ENCODE measurements at places on chromosomes 5 and 9.

DNA sequence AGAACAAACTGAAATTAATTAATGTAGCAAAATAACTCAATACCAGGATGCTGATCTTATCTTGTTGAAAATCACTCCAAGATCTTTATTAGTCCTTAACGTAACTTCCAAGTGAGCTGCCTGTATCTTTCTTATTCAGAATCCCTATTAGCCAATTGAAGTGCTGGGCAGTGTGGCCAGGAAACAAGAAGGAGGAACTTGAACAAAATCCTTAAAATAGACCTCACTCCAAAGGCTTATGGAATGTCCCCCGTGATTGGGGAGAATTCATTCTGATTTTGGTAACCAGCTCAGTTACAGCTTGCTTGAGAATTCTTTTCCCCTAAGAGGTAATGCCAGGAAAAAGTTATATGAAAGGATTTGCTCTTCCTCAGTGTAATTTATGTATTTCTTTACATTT is 171.0 kb downstream of the DEPDC1B start:
- DNase-seq, result no peak

DNA sequence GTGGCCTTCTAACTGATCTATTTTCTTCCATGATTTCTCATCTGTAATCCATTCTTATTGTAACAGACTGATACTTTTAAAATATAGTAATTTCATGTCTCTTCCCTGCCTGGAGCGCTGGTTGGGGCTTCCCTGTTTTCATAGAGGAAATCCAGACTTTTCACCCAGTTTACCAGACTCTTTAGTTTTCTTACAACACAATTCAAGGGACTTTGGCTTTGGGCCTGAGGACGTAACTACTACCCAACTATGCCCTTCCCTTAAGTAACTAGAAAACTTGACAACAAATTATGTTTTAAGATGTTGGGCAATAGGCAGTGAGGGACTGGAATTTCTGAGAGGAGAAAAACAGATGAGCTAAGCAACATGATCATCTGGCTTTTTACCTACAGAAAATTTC is 289.6 kb downstream of the FGF10 start:
- no peak for DNase-seq

- no peak for DNase-seq
Measured at GRCh38 chr5:156087577-156088110, 239.3 kb upstream of the SGCD start.

DNA sequence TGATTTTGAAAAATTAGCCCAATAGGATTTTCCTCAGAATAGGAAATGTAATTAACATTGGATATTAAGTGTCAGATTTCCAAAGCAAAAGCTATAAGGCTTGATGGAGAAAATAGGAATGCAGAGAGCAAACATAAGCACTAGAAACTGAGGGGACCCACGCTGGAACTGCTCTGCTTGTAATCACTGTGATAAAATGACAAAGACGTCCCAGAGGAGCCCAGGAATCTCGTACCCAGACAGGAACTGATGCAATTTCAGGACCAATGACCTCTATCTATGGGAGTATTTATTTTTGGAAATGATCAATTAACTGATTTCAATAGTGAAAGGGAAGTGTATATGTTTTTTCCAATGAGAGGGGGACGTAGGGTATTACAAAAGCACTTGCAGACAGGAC is 714.5 kb upstream of the WWC1 start:
- DNase-seq, result no peak

DNA sequence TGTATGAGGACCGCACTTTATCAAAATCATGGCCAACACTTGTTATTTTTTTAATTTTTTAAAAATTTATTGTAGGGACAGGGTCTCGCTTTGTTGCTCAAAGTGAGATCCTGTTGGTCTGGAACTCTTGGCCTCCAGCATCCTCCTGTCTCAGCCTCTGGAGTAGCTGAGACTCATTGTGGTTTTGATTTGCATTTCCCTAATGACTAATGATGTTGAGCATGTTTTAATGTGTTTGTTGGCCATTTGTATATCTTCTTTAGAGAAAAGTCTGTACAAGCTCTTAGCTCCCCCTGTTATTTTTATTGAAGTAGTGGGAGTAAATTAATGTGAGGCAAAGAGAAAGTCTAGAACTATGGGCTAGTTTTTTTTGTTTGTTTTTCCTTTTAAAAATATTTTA is 1.6 kb upstream of the RPS6 start:
- no peak for DNase-seq

- no peak for DNase-seq
Measured at GRCh38 chr5:115415143-115415491, 118.7 kb upstream of the CCDC112 start.

GRCh38 chr9:90322296-90322695 is 320.3 kb downstream of the DIRAS2 start:
- no peak for DNase-seq

- DNase-seq, result no peak
Measured at GRCh38 chr9:26566141-26566540, 326.5 kb downstream of the CAAP1 start.

- DNase-seq, result no peak
Measured at GRCh38 chr9:27595733-27596132, 22.5 kb upstream of the C9orf72 start.

GRCh38 chr5:168282120-168282519 is 9.3 kb upstream of the WWC1 start:
- peak; percentile 35 for DNase-seq

DNA sequence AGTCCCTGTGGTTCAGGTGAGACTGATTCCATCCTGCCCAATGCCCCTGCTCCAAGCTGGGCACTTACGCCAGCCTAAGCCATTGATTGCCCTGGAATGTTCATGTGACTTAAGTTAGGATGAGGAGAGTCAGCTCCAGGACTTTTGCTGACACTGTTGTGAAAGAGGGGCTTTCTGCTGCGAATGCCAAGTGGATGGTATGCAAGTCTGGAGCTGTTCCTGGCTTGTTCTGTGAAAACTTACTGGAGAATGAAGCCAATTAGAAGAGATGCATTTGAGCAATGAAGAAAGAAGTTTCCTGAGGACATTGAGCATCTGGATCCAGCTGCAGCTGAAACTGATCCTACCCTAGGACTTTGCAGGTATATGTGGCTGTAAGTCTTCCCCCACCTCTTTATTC is 61.2 kb upstream of the ZFR start:
- DNase-seq, result peak; percentile 69

DNA sequence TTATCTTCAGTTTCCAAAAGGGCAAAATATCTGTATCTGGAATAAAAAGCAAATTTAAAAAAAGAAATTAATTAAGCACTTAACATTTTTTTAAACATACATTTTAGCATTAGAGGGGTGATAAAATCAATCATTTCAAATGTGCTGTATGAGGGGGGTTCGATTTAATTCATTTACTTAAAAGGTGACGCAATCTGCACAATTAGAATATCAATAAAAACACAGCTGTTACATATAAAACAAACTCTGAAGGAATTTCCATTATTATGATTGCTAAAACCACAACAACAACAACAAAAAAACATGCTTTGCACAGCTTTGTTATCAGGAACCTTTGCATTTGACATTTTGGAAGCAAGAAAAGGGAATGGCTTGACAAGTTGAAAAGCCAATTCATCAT is 71.6 kb upstream of the C6 start:
- DNase-seq, result no peak

DNA sequence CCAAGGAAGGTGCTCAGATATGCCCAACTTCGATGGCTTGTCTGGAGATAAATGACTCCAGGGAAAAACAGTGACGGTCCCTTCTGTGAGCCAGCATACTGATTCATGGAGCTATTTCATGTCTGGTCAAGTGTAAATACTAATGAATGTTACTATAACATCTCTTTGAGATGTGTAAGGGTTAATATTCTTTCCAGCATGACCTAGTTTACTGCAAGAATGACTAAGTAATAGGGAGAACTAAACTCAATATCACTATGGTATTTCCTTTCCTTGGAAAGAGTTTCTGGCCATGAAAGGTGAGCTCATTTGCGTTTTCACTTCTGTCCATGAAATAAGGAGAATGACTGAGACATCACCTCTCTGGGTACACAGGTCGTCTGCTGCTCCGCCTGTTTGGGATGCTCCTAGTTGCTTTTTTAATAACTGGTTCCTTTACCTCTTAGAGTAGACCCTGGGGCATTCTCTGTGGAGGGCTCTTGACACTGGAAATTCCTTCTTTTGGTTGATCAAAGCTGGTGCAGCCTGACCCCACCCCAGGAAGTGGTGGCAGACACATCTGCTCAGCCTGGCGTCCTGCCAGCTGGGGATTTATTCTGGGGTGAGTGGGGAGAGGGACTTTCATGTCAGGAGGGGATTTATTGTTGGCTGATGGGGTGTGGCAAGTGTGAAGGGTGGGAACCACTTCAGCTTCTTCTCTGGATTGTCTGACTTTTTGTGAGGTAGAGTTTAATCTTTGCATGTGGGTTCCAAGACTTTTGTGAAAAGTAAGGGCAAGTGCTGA is 250.0 kb upstream of the MPDZ start:
- DNase-seq, result no peak

DNA sequence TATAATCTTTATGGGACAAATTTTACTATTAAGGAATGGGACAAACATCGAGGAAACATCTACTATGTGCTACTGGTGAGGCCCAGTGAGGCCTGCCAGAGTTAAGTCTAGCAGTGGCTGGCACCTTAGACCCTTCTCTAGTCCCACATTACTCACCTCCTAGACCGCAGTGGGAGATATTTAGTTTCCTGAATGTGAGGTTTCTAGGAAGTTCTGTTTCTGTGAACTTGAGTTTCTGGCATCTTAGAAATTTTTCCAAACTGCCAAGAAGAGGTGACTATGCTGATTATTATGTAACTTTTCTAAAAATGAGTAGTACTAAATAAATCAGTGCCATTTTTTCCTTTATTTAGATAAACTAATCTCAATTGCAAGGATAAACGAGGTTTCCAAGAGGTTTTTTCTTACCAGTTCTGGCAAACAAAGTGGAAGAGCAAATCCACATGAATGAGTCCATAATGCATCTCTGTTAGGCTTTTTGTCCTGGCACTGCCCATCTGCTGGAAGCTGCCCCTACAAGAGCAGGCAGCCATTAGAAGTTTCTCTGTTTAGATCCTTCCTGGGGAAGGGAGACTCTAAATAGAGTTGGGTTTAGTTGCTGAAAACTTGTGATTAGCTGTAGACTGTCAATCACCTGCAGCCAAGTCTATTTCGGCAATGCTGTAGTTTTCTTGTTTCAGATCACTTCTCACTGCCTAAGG is 348.7 kb downstream of the MAN2A1 start:
- no peak for DNase-seq

DNA sequence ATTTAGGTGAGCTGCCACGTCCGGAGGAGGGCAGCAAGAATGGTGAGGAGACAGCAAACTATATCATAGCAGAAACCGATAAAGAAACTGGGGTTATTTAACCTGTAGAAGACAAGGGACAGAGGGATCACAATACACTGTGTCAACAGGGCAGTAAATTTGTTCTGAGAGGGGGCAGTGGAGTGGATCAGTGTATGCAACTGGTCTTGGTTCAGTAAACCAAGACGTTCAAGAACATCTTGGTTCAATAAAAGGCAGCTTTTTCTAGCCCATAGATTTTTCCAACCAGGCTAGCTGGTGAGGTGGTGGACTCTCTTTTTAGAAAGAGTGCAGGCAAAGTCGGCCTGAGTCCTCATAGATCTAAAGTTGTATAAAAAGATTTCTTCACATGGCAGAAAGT is 55.3 kb downstream of the PLAC8L1 start:
- DNase-seq, result no peak

DNA sequence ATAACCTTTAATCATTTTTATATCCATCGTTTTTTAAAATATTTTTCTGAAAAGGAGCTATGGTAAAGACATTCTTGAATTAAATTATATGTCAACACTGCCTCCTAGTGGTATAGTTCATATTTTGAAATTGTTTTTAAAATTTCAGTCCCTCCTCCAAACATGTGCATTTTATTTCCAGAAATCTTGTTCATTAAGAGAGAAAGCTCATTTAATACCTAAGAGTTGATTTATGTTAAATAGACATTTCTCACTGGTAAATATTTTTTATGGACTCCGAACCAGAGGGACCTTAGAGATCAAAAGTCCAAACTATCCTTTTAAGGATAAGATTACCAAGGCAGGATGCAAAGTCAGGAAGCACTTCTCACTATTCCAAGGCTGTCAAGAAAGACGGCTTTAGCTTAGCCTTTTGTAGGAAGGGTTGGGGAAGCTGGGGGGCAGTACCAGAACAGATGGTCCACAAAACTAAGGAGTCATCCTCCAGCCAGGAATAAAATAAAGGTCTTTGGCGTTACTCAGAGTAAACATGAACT is 21.6 kb downstream of the BHMT start:
- DNase-seq, result peak; percentile 10

- DNase-seq, result no peak
Measured at GRCh38 chr5:115850744-115851416, 9.1 kb downstream of the AP3S1 start.

DNA sequence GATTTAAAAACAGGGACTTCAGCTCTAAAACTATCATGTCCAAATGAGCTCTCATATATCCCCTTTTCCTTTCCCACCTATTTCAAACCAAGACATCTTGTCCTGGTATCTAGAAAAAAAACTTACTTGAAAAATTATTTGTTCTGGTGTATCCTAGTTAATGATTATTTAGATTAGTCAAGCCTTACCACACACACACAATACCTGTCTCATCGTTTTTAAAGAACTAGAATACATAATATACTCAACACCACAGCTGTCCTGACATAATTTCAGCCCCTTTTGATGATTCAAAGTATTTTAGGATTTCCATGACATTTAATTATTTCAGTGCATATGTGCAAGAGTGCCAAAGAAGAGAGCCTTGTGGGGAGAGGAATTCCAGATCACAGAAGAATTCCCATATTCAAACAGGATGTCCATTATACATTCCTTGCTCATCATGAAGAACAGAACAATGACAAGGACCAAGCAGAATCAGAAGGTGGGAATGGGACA is 233.7 kb downstream of the SMARCA2 start:
- DNase-seq, result no peak

GRCh38 chr5:78647838-78648358 is 674 bp downstream of the LHFPL2 start:
- DNase-seq, result no peak

DNA sequence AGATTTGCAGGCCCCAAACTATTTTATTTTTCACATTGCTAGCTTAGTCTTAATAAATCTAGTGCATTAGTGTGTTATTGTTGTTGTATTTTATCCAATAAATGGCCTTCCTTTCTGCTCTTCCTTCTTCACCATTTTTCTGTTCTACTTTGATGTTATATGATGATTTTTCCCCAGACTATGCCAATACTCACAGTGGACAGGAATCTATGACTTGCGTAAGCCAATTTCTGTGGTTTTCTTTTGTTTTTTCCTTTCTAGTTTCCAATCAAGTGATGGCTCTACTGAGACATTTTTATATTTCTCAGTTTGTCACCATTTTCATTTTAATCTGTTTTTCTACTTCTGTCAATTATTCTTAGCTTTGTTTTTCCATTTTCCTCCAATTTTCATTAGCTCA is 106.8 kb upstream of the FBXL7 start:
- DNase-seq, result no peak

DNA sequence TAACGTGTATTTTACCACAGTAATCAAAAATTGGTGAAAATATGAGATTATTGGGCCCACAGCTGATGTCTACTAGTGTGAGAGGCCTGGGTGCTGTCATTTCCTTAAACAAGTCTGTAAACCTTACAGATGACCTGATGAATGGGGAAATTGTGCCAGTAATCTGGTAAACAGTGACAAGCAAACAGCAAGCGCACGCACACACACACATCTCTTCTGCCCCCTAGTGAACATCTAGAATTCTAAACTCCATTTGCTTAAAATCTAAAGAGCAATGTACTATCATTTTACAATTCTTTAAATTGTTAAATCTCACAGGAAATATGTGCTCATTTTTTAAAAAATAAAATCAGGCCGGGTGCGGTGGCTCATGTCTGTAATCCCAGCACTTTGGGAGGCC is 7.5 kb upstream of the RAPGEF1 start:
- DNase-seq, result peak; percentile 43

GRCh38 chr9:109064963-109065702 is 51.8 kb upstream of the CTNNAL1 start:
- DNase-seq, result no peak
